ENCODE measurements at places on chromosomes 6 and 20. TPM values are rescaled to one million over a fixed set of nuclear protein-coding genes. Genes with fewer than 3 reads are reported as not detected.

DNA sequence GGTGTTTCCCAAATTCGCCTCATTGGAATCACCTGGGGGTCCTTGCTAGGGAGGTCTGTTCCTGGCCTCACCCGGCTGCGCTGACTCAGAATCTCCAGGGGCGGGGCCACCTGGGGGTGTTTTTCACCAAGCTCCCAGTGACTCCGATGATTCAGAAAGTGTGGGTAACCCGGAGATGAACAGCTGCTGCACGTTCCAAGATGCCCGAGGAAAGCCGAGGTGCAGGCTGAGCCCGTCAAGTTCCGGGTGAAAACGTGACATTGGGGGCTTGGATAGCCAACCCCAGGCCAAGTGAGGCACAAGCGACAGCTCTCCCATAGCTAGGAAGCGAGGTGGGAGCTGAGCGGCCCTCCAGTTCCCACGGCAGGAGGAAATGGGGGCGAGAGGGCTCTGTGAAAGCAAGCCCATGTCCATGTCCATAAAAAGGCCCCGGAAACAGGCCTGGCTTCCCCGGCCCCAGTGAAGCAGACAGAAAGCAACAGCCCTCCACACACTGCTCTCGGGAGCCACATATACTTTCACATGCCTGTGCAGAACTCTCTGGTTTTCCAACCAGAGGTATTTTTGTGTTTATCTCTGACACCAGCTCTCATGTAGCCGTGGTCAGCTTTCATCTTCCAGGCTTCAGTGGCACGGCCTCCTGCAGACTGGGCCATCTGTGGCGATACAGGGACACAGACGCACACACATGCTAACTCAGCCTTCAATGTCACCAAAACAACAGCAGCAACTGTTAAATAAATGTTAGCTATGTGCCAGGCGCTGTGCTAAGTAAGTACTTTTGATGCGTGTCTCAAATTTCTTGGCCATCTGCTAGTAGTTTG lies 90.7 kb upstream of the CCDC28A start:
- DNase-seq = no peak

DNA sequence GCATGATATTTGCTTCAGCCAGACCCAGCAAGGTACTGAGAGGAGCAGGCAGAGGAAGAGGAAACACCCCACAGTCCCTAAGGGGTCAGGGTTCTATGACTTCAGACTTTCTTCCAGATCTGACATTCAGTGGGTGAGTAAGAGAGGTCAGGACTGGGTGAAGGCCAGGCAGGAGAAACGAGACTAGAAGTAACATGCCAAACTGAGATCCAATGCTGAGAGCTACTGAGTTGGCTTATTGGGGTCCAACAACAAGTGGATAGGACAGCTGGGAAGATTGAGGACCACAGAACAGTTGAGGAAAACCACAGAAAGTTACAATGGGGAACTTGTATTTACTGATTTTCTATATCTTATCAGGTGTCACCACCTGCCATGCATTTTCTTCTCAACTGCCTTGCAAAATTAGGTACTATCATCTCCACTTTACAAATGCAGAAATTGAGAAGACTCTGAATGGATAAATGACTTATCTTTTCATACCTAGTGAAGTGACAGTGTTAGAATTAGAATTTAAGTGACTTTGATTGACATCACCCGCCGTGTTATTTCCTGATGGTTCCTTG lies 43.8 kb upstream of the HIVEP1 start:
- no peak for DNase-seq

DNA sequence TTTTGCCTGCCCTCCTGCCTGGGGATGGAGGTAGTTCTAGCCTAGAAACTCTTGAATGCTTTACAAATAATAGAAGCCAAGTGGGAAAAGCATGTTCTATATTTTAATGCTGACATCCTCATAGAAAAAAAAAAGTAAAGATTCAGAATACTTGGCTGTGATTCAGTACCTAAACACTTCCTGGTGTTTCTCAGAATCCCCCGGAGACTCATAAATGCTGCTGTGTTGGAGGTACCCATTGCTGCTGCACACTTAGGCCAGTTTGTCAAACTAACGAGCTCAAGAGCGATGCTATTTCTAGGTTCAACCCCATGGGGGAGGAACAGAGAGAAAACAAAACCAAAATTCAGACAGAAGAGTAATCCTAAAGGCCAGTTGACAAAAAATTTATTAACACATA lies 38.8 kb upstream of the ZFP64 start:
- DNase-seq = peak; percentile 27

- peak; percentile 29 for DNase-seq
Measured at GRCh38 chr6:136429264-136430065, 120.8 kb downstream of the MAP7 start.

DNA sequence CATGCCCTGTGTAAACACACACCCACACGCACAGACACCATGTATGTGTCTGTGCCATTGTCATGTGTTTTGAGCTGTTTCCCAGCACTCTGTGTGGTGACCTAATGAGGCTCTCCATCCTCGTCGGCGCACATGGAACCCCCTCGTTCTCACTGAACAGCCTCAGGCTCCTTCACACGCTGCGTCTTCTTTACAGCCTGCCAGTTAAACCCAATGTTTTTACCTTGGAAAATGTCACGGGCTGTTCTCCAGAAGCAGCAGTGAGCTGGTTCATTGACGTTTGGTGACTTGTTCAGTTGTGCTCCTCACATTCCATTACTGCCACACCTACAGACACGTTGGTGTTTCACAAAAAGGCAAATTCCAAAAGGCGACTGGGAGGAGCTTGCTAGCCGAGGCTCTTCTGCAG lies 201.0 kb upstream of the FOXQ1 start:
- no peak for DNase-seq

DNA sequence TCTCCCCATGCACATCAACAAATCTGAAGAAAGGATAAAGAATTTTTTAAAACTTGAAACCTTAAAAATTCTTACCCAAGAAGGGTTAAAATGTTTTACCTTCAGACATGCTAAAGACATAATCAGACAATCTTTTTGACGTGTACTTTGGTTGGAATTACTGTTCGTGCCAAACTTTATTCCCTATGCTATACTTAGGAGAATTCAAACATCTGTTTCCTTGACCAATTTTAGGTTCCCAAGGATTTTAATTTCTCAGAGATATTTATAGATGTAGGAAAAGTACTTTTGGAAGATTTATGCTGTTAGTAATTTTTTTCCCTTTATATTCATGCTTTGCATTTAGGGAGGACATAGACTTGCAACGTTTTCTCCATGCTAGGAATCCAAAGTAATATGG lies 108.4 kb downstream of the AFG1L start:
- DNase-seq = peak; percentile 10

- DNase-seq = no peak
Measured at GRCh38 chr20:16257021-16257420, 316.2 kb downstream of the KIF16B start.

- no peak for DNase-seq
Measured at GRCh38 chr6:159116343-159116742, 52.9 kb upstream of the FNDC1 start.

DNA sequence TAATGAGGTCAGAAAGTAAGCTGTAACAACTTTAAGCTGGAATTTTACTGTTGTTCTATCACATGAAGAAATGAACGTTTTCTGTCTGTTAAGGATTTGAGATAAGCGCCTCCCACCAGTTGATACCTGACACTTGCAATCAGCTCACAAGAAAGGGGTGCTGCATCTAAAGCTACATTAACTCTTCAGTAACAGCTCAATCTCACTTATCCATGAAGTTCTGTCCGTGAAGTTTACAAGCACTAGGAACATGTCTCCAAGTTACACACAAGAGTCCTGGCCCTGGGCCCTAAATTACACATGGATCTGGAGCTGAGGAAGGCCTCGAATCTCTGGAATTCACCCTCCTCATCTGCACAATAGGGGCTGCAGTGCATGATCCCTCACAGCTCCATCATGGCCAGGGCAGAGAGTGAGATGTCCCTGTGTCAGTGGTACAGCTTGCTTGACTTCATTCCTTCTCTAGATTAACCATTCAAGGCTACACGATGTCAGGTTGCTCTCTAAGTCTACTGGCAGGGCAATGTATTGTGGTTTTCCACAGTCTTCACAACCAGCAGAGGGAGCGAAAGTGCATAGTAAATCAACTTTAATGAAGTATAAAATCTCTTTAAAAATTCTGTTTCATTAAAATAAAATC lies 182.4 kb upstream of the MCHR2 start:
- no peak for DNase-seq

GRCh38 chr20:58466729-58467571 lies 48.2 kb downstream of the APCDD1L start:
- no peak for DNase-seq

DNA sequence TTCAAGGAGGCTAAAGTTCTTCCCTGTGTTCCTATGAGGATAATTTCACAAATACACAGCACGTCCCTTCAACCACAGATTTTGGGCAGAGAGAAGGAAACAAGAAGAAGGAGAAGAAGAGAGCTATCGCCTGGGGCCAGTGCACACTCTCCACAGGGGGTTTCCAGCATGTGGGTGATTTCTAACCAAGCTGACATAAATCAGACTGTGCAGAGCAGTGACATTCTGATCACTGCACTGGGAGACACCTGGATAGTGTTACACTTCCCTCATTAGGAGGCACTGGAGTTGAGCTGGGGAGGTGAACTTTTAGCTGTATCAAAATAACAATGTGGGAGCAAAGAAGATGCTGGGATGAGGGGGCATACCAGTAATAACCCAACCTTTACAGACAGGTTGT lies 71.8 kb upstream of the CENPW start:
- peak; percentile 78 for DNase-seq

- no peak for DNase-seq
Measured at GRCh38 chr6:159819932-159820640, 20.0 kb downstream of the PNLDC1 start.

Gene ADGRF5
- total RNA-seq = 51.7 TPM

Gene PRDM1
- 23.0 TPM for total RNA-seq

Gene SLC52A3
- total RNA-seq = 10.9 TPM
